ENCODE measurements at places on chromosomes 16 and 17. TPM values are rescaled to one million over a fixed set of nuclear protein-coding genes. Genes with fewer than 3 reads are reported as not detected.

RNF222 gene
- total RNA-seq = not detected

KRT39 gene
- not detected for total RNA-seq

TBC1D3B gene
- 3.5 TPM for total RNA-seq

ZACN gene
- total RNA-seq = 0.18 TPM

KRTAP17-1 gene
- not detected for total RNA-seq

IGF2BP1 gene
- 58.9 TPM for total RNA-seq

CSH2 gene
- not detected for total RNA-seq

SLC4A1 gene
- not detected for total RNA-seq

KCNJ2 gene
- total RNA-seq = 0.08 TPM

OR3A3 gene
- not detected for total RNA-seq

All from A549 treated with ZK216348 at 1 μM for 4 hours (cell line).